Naive thymus-derived CD8-positive, alpha-beta T cell (primary cell): ENCODE measurements at places on chromosomes 12 and 14.

DNA sequence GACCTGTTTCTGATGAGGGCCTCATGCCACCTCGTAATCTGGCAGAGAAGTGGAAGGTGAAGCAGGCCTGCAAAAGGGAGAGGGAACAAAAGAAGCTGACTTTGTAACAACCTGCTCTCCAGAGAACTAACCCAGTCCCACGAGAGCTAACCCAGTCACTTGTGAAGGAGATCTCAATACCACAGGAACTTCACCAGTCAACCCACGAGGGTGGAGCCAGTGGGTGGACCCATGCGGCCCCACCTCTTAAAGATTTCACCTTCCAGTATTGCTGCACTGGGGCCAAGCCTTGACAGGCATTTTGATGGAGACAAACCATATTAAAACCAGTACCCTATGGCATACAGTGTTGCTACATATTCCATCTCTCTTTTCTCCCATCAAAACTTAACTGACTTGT is 55.1 kb downstream of the SERPINA10 start:
- DNase-seq: no peak

GRCh38 chr12:64893961-64894360 is 69.5 kb downstream of the TBC1D30 start:
- DNase-seq: no peak

DNA sequence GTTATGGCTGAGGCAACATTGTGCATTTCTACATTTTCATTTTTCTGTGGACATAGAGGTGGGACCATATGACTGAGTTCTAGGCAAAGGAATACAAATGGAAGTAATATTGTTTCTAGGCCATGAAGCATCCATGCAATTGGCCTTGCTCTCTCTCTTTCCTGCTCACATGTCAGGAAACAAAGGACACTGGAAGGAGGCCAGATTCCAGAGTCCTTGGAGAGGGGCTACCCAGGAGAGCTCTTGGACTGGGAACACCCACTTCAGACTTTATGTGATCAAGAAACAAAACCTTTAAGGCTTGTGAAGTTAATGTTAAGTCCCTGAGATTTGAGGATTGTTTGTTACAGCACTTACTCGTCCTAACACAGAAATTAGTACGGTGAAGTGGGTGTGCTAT is 32.8 kb downstream of the PDZRN4 start:
- no peak for DNase-seq

- no peak for DNase-seq
Observed at GRCh38 chr14:76564471-76565422, 188.8 kb downstream of the ESRRB start.

- DNase-seq: no peak
Observed at GRCh38 chr14:59905188-59905587, 14.8 kb upstream of the LRRC9 start.

DNA sequence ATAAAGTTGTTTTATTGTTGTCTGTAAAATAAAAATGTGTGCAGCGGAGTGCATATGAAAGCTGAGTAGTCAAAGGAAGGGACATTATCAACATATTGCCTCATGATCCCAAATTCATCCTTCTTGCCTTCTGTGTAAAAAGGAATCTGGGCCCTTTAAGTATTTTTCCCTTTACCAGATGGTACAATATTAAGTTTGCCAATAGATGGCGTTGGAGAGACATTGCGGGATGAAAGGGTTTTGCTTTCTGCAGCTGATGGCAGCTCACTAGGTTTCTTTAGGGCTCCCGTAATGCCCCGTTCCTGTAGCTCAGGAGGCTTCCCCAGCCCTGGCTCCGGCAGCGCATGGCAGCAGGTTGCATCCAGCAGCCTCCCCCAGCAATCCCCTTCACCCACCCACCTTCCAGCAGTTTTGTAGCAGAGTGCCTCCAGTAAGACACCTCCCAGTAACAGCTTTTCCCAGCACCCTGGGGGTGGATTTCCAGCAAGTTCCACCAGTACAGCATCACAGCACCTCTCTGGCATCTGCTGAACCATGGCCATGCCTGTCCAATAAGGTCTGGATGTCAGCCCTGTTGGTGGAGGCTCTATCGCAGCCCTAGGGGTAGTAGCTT is 354.4 kb downstream of the MED13L start:
- no peak for DNase-seq
